Cardiac septum (tissue), 1 donor: ENCODE measurements at places on chromosomes 5 and 9. TPM values are rescaled to one million over a fixed set of nuclear protein-coding genes. Genes with fewer than 3 reads are reported as not detected.

ISL1 gene
- total RNA-seq, result not detected

CNTLN gene
- 3.1 TPM for total RNA-seq

DAB2IP gene
- 60.3 TPM for total RNA-seq

FST gene
- total RNA-seq, result 1.9 TPM

CDH12 gene
- not detected for total RNA-seq

ARHGEF37 gene
- 15.8 TPM for total RNA-seq

HMMR gene
- total RNA-seq, result 0.46 TPM
